Fibroblast of upper back skin (primary cell): ENCODE measurements at places on chromosomes 4 and X.

DNA sequence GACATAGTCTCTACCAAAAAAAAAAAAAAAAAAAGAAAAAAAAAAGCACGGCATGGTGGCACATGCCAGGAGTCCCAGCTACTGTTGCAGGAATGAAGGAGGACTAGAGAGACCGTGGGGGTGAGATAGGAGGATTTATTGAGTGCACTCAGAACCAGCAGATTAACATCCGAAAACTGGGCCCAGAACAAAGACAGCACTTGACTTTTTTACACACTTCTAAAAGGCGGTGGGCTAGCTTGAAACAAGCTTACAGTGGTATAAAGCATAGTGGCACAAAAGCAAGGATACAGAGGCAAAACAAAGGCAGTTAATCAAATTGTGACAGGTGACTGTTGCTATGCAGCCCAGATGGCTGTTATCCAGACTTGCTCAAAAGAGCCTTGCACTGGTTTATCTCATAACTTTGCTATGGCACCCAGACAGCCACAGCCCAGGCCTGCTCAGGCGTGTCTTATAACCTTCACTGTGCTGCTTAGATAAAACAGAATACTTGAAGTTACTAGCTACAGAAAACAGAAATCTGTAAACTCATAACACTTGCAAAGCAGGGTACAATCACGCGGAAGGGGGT lies 9.9 kb upstream of the PI4K2B start:
- DNase-seq = peak; percentile 12

DNA sequence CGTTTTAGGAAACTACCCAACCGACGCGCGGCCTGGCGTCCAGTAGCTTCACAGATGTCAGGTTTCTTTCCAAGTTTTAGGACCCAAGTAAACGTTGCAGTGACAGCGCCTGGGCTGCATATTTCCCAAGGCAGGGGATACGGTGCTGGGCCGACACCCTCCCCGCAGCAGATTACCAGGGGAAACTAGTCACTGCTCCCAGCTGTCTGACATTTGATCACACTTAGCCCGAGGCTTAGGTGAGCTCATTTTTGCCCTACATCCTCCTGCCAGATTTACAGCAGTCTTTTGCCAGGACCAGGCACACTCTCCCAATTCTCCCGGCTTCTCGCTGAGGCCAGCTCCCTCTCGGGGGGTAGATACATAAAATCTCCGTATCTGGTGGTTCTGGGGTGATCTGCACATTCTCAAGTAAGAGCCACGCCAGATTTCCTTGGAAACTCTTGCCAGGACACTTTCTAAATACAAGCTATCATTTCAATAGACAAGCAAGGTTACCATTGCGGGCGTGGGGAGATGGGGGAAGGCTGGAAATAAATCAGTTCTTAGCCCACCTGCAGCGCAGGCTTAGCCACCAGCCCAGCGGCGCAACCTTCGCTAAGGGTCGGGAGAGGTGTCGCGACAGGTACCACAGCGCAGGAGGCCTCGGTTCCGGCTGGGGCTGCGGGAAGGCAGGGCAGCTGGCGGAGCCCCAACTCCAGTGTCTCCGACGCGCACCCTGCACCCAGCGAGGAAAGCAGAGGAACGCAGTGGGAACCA lies 2.5 kb upstream of the SOX3 start:
- no peak for DNase-seq

- DNase-seq = no peak
Observed at GRCh38 chr4:39655211-39655610, 16.5 kb upstream of the SMIM14 start.

DNA sequence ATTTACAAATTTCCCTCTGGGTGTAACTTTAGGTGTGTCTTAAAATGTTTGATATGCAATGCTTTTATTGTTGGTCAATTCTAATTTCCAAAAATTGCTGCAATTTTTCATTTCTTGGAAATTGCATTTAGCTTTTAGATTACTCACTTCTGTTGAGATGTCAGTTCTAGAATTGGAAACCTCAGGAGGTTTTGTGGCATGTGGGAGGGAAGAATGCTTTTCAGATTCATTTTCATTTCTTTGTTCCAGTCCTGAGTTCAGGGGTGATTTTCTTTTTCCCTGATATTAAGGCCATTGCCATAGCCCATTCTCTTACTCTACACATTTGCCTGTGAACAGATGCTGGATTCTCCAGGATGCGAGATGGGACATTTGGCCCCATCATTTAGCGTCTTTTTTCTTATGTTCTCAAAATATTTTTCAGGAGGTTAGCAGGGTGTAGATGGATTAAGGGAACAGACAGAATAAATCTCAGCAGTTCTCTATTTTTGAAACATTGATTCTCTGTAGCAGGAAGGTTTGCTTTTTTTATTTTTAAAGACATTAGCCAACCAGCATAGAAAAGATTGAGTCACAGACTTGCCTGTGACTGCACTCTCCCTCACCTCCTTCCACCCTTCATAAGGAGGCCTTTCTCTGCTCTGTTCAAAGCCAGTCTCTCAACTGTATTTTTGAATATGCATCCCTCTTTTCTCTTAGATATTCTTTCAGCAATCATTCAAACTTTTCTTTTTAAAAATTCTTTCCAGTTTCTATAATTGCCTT lies 238.4 kb upstream of the ANXA3 start:
- DNase-seq = no peak

GRCh38 chr4:141009129-141009528 lies 124.1 kb downstream of the RNF150 start:
- DNase-seq = no peak
